AG09319 (cell line): ENCODE measurements at places on chromosomes 16 and 17.
A peak's percentile ranks its signal among the peaks of the same experiment; 100 is the strongest.

DNA sequence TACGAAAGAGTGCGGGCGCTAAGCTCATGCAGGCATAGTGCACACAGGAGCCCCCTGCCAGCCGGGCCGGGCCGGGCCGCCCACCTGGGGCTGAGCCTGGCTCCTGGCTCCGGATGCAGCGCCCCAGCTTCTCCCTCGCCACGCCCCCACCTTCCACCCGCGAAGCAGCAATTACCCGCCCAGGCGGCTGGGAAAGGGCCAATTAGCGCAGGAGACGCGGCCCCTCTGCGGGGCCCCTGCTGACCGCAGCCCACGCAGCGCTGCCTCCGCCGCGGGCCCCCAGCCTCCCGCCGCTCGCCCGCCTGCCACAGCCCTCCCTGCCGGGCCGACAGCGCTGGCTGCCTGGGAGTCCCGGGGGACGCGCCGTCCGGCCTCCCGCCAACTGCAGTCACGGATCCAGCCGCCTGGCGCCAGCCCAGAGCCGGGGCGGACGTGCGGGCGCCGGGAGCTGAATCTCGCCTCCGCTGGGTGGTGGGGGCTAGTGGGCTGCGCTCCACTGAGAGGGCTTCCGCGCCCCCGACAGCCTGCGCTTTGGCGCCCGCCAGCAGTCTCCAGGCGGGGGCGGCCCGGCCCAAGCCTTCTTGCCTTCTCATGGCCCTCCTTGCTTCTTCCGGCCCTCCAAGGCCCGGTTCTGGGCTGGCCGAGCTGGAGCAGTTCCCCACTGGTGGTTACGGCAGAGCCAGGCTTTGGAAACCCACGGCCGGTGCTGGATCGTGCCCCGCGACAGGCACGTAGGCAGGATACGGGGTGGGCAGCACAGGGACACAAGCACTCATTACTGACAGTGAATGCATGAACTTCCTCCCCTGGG is 14.9 kb upstream of the CBFB start:
- DNase-seq, result no peak

- DNase-seq, result no peak
Measured at GRCh38 chr16:86970279-86970678, 346.9 kb downstream of the C16orf95 start.

DNA sequence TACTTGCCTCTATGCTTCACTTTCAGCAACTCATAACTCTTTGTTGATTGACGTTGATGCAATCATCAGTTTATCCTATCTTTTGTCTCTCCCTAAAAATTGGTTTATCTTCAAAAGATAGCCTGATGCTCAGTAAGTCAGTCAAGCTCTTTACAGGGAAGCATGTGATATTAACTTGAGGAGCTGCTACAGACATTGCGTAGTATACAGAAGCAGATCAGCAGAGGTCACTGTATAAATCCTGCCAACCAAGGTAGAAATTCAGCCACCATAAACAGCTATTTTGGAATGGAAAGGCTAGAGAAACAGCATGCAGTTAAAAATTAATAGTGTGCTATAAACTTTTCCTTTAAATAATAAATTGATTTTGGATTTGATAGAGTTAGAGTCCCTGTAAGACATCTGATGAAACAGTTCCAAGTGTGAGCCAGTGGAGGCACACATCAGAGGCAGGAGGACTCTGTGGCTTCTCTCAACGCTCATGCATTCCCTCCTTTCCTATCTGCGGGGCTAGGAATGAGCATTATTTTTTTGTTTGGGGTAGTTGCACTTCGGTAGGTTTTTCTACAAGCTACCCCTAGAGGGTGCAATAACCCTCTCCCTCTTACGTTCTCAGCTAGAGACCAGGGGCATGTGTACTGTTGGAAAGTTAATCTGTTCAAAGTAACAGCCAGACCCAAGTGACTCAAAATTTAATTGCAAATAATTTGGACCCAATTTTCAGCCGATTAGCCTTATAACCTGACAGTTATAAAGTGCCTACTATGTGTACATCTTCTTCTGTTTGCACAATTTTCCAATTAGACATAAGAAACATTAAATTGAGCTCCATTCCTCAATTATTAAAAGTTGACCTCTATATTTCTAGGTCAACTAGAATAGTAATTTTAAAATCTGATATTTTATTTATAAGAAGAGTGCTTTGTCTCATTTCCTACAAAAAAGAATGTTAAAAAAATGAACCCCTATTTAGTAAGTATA is 647.7 kb upstream of the SOX9 start:
- peak; percentile 37 for DNase-seq

DNA sequence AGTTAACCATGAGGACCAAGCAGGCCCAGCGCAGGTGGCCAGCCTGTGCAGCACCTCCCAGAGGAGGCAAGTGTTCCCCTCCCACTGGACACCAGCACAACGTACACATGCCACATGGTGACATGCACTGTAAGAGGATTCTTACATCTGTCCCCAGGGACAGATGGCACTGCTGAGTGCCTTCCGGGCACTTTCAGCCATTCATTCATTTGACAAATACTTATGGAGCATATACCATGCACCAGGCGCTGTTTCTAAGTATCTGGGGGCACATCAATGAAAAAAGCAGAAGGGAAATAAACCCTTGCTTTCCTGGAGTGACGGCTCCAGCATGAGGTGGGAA is 79.6 kb downstream of the GAS7 start:
- DNase-seq, result no peak

- DNase-seq, result no peak
Measured at GRCh38 chr16:3193221-3194212, 5.5 kb downstream of the OR1F1 start.

- DNase-seq, result peak; percentile 60
Measured at GRCh38 chr17:42472709-42473521, 14.2 kb downstream of the ATP6V0A1 start.

DNA sequence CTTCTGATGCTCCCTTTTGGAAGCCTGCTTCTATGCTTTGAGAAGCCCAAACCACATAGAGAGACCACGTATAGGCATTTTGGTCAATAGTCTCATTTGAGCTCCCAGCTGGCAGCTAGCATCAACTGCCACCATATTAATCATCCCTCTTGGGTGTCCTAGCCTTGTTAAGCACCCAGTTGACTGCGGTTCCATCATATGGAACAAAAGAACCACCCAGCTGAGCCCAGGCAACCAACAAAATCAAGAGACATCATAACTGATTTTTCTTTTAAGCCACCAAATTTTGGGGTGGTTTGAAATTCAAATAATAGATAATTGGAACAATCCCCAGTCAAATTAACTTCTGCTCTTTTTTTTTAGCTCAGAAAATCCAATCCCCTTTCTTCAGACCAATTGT is 53.9 kb downstream of the HS3ST3B1 start:
- no peak for DNase-seq

GRCh38 chr16:24850289-24850938 is 4.7 kb downstream of the SLC5A11 start:
- DNase-seq, result no peak

DNA sequence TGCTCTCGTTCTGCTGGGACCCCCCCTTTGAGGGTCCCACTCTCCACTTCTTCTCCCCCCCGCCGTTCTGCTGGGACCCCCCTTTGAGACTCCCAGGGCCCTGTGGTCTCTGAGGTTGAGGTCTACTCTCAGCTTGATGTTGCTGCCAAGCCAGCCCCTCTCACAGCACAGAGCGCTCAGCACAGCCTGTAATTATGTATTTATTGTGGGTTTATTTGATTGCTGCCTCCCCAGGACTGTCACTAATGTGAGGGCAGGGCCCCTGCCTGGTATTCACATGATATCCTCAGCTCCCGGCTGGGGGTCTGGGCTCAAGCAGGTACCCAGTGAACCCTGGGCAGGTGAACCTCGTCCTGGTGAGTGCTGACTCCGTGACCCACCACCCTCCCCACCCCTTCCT is 35.4 kb downstream of the ACTG1 start:
- no peak for DNase-seq

DNA sequence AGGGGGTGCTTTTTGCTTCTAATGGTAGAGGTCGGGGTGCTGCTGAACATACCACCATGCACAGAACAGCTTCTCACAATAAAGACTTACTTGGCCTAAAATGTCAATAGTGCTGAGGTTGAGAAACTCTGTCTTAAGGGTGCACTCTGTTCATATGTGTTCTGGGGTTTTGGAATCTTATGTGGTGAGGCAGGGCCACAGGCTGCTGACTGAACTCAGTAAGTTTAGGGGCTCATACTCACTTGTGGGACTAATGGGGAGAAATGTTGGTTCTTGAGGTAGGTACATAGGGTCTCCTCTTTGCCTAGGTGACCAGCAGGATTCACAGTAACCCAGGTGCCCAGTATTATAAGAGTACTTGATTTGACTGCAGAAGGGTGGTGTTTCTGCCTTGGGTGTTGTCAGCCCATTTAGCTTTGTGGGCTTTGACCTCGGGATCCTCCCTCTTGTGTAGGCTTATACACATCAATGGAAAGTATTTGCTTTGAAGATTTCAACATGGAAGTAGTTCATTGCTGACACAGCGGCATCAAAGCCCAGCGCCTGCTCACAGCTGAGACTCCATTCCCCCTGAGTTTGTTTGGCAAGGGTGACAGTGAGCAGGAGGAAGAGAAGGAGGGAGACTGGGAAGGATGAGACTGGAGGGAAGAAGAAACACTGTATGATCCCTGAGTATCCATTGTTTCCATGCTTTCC is 17.2 kb downstream of the SLC7A6 start:
- DNase-seq, result no peak

DNA sequence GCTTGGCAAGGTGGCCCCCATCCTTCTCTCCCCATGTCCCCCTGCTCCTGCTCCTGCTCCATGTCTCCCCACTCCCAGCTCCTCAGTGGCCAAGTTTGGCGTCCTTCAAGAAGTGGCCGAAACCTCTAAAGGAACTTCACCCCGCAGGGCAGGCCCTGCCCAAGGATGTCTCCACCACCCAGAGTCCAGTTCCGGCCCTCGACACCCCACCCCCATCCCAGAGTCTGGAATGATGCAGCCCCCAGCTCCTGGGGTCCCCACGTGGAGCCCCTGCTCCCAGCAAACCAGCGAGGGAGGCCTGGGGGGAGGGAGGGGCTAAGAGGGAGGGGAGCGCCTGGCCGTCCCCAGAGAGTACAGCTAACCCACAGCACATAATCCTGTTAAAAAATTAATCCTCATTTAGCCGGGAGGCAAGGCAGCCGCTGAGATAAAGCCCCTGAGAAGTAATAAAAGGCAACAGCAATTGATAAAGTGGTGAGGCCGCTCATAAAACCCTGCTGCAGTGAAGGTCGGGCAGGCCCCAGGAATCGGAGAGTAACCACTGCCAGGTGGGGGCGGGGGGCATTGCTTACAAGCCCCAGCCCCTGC is 9.9 kb upstream of the ENPP7 start:
- DNase-seq, result no peak

GRCh38 chr17:45857977-45858708 is 13.5 kb downstream of the SPPL2C start:
- DNase-seq, result no peak

GRCh38 chr16:49528060-49528865 is 154.7 kb downstream of the C16orf78 start:
- DNase-seq, result no peak

DNA sequence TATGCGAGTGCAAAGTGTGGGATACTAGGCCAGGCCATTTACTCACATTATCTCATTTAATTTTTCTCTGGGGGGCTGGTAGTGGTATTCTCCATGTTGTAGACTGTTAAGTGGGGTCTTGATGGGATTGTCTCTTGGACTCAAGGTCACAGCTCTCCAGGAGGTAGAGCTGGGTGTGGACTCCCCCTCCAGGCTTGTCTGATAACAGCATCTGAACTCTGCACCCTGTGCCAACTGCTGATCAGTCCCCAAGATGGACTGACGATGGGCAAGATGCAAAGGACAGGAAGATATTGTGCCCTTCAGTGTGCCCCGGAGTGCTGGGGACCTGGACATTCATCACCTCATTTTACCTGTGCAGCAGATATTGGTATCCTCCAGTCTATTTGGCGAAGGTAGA is 147.8 kb downstream of the MSI2 start:
- DNase-seq, result no peak

GRCh38 chr17:8941520-8941919 is 24.0 kb downstream of the PIK3R5 start:
- DNase-seq, result no peak

DNA sequence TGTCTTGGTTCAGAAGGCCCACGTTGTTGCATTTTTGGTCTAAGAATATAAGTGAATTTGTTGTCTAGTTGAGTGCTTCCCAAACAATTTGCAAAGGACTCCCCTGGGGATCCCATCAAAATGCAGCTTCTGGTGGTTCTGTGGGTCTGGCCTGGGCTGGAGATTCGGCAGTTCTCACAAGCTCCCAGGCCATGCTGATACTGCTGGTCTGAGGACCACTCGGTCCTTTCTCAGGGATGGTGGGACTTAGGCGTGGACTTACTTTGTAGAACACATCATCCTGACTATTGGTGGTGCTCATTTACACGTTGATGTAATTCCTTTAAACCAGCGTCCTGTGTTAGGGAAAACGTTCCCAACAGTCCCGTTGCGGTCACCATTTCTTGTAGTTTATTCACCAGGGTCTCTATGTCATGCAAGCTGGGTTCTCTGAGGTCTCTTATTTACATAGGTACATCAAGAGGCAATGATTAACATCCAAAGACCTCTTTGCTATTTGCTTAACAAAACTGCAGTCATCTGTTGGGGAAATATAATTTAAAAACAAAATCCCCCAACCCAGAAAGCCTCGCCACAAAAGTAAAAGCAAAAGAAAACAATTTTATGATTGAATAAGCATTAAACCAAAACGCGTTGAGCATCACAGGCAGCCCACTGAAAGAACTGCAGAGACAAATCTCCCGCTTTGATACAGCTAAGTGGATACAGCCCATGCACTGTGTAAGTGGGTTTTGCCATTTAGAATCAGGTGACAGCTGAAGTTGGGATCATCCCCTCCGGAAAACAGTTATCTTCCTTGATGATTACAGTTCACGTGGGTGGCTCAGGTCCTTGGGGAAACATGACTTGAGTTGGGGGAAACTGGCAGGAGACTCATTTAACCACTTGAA is 39.0 kb upstream of the SEC14L1 start:
- no peak for DNase-seq

DNA sequence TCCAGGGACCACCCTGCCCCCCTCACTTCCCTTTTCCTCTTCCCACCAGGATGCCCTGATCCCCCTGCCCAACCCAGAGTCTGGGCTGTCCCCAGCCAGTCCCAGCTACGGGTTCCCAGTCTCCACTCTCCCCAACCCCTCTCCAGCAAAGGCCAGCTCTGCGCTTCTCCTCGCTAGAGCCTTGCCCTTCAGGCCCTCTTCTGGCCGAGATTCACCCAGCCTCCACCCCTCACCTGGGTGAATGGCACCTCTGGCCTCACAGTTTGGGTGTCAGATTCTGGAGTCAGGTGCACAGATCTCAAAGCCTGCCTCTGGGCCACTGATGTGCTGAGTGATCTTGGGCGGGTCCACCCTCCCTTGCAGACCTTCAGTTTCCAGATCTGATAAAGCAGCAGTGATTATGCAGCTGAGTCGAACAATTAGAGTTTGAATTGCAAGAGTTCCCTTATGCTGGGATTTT is 185.6 kb upstream of the TNRC6C start:
- no peak for DNase-seq
